ENCODE measurements at places on chromosomes 1 and 21. TPM values are rescaled to one million over a fixed set of nuclear protein-coding genes. Genes with fewer than 3 reads are reported as not detected.

DNA sequence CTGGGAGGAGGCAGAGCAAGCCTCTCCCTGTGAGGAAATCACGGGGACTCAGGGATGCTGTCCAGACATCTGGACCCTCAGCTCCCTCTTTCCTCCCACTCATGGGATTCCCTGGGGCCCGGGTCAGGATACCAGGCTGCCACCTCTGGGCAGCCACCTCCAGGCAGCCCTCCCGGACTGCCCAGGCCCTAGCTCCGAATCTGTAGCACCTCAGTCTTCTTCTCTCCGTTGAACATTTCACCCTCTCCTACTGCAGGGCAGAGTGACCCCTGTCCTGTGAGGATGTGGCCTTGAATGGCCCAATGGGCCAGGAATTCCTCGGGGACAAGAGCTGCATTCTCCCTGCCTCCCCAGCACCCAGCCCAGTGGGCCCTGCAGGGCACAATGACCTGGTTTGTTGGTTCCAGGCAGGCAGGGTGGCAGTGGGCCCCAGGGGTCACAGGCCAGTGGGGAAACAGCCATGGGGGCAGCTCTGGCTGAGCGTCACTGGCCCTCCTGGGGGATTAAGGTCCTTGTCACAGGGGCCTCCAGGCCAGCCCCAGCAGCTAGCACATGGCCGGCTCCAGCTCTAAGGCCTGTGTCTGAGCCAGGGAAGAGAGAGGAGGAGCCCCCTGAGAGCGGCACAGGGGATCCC lies 9.5 kb upstream of the TTC34 start:
- no peak for DNase-seq

DNA sequence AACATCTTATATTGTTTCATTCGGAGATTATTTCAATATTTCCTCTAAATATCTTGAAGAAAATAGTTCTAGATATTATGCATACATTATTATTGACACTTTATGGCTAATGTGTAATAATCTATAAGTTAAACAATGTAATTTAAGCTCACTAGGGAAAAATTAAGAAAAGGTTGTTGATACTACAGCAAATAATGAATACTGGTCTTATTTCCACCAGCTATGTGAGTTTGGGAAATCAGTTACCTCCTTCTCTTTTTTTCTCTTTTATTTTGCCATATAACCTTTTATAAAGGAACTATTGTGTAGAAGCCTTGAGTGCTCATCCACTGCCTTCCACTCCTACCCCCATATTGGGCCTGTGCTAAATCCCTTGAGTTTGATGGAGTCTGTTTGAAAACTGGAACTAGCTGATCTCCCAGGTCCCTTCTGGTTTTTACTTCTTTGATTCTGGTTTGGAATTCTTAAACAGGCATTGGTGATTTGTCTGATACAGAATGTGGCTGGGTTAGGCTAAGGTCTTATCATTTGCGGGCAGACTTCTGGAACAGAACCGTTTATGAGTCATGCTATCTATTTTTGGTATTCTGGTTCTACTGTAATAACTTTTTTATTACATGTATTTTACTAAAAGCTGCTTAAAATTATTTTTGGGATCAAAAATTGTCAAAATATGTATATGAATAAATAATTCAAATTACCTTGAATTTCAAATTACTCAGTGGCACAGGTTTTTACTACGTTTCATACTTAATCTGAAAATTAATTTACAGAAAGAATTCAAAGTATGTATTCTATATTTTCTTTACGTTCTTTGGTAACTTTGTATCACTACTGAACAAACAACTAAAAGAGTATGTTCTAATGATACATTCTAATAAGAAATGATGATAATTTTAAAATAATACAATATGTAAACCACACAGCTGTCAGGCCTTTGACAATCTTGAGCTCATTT lies 5.0 kb upstream of the CDC14A start:
- no peak for DNase-seq

DNA sequence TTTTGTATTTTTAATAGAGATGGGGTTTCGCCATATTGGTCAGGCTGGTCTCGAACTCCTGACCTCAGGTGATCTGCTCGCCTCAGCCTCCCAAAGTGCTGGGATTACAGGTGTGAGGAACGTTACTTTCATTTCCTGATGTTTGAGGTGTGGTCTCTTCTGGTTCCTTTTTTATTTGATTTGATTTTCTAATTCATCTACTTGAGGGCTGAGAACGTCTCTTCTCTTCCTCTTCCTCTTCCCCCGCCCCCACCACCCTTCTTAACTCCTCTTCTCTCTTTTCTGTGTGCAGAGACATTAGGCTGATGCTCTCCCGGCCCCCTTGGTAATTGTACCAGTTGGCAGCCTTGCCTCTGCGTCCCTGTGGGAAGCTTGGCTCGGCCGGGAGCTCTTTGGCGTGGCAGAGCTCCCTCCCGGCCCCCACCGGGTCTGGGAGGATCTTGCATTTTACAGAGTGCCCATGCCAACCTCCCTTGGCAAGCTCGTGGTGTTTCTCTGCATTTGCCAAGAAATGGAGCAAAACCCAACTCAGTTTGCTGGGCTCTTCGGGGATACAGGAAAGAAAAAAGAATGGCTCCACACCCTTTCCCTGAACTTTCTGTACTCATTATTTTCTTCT lies 19.9 kb downstream of the CRYAA start:
- no peak for DNase-seq

DNA sequence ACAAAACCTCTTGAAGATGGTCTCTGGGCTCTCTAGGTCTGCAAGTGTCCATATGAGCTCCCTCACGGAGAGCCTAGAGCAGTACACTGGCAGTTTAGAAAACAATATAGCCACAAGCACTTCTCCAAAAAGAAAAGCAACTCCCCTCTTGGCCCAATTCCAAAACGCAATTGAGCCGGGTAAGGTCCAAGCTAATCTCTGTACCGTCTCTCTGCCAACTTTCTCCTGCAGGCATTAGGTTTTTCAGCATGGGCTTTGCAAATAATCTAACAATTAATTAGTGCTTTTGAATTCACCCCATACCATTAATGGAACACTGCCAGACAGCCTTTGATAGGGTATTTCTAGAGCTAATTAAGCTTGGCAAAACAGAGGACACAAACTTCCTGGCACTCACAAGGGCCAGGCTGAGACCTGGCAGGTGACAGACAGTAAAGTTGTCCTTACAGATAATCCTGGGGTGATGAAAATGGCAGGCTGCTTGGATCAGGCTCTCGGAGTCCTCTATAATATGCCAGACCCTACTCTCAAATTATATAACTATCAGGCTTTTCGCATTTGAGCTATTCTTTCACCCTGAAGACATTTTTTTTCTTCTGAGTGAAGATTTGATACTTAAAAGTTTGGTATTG lies 39.8 kb downstream of the TGFBR3 start:
- DNase-seq = no peak

- DNase-seq = no peak
Measured at GRCh38 chr1:5856246-5856815, 135.9 kb downstream of the NPHP4 start.

GRCh38 chr1:90621986-90622385 lies 95.1 kb downstream of the BARHL2 start:
- no peak for DNase-seq

Gene MSH4
- 0.90 TPM for total RNA-seq

Gene JAM2
- total RNA-seq = 62.1 TPM

Measured in urinary bladder (tissue), 4 donors.